Progenitor cell of endocrine pancreas (in vitro differentiated cells): ENCODE measurements at places on chromosomes 13 and 19.

DNA sequence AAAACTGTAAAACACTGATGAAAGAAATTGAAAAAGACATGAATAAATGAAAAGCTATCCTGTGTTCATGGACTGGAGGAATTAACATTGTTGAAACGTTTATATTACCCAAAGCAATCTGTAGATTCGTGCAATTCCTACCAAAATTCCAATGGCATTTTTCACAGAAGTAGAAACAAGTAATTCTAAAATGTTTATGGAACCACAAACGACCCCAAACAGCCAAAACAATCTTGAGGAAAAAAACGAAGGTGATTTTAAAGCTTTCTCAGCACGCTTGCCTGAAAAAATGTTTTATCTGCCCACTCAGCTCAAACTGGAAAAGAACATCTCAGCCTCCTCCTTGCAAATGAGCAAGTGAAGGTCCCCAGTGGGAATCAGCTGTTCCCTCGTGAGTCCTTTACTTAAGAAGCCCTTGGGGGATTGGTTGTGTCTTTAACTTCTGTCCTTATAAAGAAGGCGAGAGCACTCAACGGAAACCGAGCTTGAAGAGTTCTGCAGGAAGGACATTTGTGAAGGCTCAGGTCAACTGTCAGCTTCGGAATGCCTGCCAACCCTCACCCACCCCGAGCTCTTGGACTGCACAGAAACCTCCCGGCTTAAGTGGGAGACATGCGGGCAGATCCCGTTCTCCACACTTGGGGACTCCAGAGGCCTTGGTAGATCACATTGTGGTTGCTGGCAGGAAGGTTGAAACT lies 256.0 kb upstream of the IRS2 start:
- no peak for DNase-seq

DNA sequence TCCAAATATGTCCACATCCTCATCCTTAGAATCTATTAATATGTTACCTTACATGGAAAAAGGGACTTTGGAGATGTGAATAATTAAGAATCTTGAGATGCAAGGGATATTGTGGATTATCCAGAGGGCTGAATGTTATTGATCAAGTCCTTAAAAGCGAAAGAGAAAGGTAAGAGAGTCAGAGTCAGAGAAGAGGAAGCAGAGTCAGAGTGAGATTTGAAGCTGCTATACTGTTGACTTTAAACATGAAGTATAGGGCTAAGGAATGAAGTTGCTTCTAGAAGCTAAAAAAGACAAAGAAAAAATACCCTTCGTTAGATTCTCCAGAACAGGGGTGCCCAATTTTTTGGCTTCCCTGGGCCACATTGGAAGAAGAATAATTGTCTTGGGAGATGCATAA lies 627.2 kb upstream of the SLITRK6 start:
- DNase-seq = no peak

GRCh38 chr19:36605877-36606478 lies 865 bp downstream of the ZNF382 start:
- DNase-seq = no peak

- no peak for DNase-seq
These were observed 389.3 kb downstream of the DACH1 start for GRCh38 chr13:71477735-71478134.

GRCh38 chr13:30148171-30148754 lies 159.1 kb downstream of the KATNAL1 start:
- no peak for DNase-seq

DNA sequence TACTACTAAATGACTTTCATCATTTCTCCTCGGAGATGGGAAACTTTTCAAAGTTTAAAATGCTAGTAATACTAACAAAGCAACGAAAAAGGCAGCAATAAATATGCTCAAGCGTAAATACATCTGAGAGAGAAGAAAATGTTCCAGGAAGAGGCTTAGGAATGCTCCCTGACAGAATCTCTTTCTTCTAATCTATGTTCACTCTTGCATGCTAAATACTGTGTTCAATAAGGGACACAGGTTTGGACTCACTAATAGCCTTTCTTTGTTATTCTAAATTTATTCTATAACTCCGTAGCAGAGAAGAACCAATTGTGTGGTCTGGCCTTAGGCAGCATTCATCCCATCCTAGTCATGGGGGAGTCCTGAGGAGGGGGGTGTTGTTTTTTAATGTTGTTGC lies 823.0 kb downstream of the PCDH9 start:
- DNase-seq = no peak

DNA sequence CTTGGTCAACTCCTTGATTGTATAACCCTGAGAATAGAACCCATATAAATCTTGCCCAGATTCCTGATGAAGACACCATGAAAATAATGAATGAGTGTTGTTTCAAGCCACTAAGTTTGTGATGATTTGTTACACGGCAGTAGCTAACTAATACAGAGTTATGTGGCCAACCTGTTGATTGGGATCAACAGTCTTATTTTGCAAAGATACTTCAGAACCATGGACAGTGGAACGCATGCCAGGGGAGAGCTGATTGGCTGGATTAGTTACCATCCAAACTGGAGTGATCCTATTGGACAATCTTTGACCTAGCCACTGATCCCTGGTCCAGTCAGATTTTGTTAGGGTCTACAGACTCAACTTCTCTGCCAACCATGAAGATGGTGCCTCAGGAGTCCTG lies 26.6 kb downstream of the CD70 start:
- no peak for DNase-seq

DNA sequence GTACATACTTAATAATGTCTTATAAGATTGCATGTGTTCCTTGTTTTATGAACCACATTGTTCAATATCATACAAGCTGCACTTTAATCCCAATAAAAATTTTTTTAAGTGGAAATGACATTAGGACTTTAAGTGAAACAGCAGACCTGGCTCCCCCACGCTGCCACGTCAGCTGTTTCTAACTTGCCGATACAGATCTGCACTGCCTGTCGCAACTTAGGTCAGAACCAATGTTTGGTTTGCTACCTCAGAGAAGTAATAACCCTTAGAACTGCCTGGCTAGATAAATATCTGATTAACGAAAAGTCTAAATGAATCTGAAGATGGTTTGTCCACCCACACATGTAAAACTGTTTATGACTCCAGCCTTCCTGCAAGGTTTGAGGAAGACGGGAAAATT lies 327.5 kb upstream of the DACH1 start:
- no peak for DNase-seq
